GM10248 (cell line): ENCODE measurements at places on chromosomes 1 and 21.

- peak; percentile 67 for DNase-seq
Measured at GRCh38 chr1:246214708-246215509, 292.2 kb downstream of the SMYD3 start.

GRCh38 chr1:47189844-47190508 lies at the start of gene PDZK1IP1:
Gene PDZK1IP1 (minus strand): TSS chr1:47190036. CDS start chr1:47189932, 104 bp downstream.
- DNase-seq, result no peak

- no peak for DNase-seq
Measured at GRCh38 chr21:46239817-46240325, 11.3 kb upstream of the LSS start.

DNA sequence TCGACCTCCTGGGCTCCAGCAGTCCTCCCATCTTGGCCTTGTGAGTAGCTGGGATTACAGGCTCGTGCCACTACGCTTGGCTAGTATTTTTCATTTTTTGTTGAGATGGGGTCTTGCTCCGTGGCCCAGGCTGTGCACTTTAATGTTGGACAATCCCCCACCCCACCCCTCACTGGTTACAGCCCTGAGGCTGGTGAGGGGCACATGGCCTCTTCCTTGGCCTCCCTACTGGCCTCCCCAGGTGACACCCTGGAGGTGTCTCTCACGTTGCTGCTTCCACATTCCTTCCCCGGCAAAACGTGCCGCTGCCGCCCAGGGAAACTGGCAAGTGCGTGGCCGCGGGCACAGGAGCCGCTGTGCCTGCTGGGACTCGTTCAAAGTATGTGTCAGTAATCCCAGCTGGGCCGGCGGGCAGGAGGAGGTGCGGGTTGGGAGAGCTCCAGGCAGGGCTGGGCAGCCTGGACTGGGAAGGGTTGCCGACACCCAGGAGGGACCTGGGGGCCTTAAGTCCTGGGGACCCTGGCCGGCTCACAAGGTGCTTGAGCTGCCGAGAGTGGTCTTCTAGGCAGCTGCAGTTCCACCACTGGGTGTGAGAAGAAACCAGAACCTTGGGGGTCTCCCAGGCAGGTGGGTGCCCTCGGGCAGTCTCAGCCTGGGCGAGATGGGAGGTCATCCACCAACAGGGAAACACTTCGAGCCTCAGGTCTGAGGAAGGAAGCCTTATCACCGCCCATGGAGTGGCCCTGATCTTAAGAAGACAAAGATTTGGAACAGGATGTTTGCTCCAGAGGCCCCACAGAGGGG lies 6.5 kb downstream of the WNT3A start:
- DNase-seq, result peak; percentile 14

GRCh38 chr1:4071653-4072052 lies 171.6 kb upstream of the C1orf174 start:
- DNase-seq, result no peak

- DNase-seq, result no peak
Measured at GRCh38 chr1:94658221-94658620, 116.7 kb upstream of the F3 start.

DNA sequence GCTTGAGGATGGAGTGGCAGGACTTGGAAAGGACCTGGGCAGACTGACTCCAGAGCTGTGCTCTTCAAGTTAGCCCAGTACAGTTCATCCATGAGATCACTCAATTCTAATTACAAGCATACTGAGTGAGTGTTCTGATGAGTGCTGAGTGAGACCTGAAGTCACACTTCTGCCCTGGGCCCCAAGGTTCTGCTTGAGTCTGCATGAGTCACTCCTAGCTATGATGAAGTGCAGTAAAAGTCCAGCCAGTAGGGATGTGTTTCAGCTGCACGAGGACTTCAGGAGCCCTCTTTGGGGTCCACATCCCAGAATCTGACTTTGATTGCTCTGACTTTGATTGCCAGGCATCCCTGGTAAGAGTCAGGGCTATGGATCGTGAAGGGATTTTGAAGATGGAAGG lies 35.8 kb downstream of the PLEKHA6 start:
- no peak for DNase-seq

- DNase-seq, result no peak
Measured at GRCh38 chr1:214445831-214446614, 105.4 kb downstream of the PTPN14 start.

GRCh38 chr1:182671750-182672486 lies 12.5 kb downstream of the RGS8 start:
- DNase-seq, result no peak

DNA sequence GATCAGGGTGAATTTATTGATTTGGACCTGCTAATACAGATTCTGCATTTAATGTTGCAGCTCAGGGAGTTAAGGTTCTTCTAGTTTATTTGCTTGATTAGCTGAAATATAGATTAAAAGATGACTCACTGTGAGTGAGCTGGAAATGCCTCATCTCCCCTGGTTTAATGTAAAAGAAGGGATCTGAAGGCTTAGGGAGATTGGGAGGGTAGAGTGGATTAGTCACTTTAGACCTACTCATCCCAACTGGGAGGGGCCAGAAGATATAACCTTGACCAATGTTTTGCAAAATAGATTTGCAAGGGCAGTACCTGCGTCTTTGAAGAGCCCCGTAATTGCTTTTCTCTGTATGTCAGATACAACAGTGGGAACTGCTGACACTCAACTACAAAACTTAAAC lies 922.8 kb upstream of the ADGRL4 start:
- DNase-seq, result no peak

DNA sequence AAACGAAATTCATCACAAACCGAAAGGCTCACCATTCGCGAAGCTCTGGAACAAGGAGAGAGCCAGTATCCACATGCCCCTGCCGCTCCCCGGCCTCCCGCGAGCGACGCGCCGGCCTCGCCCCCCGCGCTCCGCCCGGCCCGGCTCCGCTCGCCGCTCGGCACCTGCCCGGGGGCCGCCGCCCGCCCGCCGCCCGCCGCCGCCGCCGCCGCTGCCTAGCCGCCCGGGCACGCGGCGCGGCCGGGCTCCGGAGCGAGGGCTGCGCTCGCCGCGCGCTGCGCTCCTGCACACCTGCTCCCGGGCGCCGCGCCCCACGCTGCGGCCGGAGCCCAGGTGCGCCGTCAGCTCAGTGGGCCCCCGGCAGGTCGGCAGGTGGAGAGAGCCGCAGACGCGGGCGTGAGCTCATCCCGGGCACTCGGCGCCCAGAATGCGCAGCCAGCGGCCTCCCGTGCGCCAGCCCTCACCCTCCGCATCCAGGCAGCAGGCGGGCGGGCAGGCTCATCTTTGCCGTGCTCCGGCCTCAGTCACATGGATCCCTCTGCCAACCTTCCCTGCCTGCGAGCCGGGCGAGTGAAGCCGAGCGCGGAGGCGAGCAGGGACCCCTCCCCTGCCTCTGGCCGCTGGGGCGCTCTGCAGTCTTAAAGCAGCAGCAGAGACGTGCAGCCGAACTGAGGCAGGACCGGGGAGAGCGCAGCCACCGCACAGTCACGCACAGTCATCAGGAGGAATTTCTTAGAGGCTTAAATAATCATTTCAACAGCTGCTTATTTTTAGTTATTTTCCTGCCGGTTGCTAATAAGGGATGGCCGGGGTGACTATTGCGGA lies at the start of gene DSCAM:
Gene DSCAM (minus strand): TSS at position 572 of the 825 bp plus-strand sequence. CDS start 497 bp downstream, at position 75.
- DNase-seq, result no peak

DNA sequence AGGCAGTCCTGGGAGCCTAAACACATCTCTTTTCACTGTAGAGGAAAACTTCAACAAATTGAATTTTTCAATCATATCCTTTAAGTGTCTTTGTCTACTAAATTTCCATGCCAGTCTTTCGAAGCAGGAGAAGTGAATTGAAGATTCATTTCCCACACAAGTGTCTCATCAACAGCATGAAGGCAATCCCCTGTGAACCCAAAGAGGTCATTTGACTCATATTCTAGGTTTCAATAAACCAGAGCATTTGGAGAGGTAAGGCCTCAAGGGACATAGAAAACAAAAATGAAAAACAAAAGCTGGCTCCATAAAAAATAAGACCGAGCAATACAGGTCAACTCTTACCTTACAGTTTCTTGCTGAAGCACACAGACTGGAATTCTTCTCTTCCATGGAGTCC lies 94.1 kb upstream of the ATP1B1 start:
- DNase-seq, result peak; percentile 44

- peak; percentile 54 for DNase-seq
Measured at GRCh38 chr1:145828367-145829026, 4.5 kb downstream of the POLR3C start.

DNA sequence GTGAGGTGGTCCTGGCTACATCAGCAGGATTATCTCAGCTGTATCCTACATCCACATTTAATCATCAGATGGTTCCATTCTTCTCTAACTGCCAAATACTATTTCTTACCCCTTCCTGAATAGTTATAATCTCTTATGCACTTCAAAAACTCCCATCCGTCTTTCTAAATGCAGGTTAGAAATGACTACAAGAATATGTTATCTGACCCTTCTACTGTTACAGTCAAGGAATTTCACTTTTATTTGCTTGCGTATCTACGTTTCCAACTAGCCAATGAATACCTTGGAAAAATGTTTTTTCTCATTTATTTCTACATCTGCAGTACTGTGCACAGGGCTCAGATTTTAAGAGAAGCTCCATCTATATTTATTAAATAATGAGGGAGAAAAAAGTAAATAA lies 709.9 kb downstream of the KCNT2 start:
- DNase-seq, result no peak

GRCh38 chr1:8680664-8681650 lies 136.5 kb downstream of the RERE start:
- no peak for DNase-seq

GRCh38 chr21:45592626-45593134 lies 50.4 kb upstream of the SLC19A1 start:
- DNase-seq, result no peak

GRCh38 chr21:41651406-41651805 lies 115.4 kb downstream of the RIPK4 start:
- no peak for DNase-seq

DNA sequence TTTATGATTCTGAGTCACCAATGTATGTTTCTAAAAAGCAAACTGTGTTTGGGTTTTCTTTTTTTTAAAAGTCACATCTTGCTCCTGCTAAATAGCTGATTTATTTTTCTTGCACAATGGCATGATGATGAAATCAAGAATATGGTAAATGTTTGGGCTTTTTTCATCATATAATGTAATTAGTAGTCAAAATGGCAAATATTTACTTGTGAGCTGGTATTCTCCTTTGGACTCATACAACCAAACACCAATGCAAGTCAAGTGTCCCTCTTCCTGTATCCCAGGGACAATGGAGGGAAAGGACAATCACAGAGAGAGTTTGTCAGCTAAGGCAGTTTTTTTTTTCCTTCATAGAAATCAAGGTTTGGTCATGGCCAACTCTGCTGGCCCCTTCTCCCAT lies 94.6 kb upstream of the RALGPS2 start:
- DNase-seq, result no peak

DNA sequence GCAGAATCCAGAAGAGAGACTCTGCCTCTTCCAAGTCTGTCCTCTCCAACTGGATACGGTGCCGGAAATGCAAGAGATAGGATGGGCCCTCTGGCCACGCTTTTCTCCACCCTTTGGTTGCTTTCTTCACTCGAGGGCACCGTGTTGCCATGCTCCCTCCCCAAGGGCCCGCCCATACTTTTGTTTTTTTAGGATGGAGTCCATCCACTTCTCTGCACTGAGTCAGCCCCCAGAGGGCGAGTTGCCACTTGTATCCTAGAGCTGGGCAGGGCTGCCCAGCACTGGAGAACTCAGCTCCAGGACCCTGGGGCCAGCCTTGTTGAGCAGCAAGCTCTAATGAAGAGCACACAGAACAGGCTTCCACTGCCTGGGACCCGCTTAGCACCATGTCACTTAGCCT lies 25.5 kb downstream of the IFNGR2 start:
- no peak for DNase-seq

DNA sequence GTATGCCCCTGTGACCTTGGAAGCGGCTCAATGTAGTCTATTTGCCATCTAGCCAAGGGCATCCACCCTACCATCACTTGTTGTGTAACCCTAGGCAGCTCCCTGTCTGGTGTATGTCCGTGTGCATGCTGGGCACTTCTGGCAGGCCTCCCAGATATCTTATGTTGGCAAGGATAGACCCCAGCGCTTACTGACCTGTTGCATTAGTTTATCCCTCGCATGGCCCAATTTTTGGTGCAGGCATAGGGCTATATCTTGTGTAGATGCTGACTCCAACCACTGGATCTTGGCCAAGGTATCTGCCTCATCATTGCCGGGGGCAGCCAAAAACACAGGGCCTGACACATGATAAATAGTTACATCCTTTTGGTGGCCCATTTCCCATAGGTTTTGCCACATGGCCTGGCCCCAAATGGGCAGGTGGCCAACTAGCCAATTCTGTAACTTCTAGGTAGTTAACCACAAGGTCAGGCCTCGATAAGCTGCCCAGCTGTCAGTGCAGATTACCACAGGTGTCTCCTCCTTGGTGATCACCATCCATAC lies 14.0 kb upstream of the TBX19 start:
- no peak for DNase-seq

- no peak for DNase-seq
Measured at GRCh38 chr1:9580942-9581341, 7.8 kb upstream of the TMEM201 start.

- no peak for DNase-seq
Measured at GRCh38 chr1:174090471-174090870, 68.3 kb upstream of the RC3H1 start.

- DNase-seq, result no peak
Measured at GRCh38 chr21:43986544-43987451, 25.3 kb upstream of the TRAPPC10 start.

GRCh38 chr1:207280706-207281105 lies 40.8 kb upstream of the CD55 start:
- no peak for DNase-seq

- no peak for DNase-seq
Measured at GRCh38 chr1:228400237-228400651, 6.4 kb downstream of the TRIM11 start.

DNA sequence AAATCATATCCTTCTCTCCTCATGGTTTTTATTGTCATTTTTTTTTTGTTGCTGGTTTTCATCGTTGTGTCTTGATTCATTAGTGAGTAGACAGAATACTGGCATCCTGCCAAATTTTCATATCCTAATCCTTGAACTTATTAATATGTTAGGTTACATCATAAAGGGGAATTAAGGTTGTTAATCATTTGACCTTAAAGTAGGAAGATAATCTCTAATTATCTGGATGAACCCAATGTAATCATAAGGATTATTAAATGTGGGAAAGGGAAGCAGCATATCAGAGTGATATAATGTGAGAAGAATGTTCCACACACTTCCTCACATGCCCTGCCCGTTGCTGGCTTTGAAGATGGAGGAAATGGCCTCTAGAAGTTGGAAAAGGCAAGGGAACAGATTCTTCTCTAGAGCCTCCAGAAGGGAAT lies 299.7 kb downstream of the HMCN1 start:
- DNase-seq, result no peak

DNA sequence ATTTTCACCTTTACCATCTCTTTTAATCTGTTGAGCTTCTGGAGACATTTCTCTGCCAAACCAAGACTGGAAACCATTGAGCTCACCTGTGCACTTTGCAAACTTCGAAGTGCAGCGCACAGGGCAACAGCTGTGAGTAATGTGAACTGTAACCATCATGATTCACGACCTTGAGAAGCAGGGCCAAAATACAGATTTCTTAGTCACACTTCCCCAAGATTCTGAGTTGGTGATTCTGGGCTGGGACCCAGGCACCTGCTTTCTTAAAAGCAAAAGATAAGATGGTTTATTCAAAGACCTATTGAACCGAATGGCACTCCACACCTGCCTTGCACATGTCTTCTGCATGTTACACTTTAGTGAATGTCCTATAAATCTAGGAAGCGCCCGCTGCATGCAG lies 10.2 kb downstream of the AGTRAP start:
- DNase-seq, result no peak

- no peak for DNase-seq
Measured at GRCh38 chr1:162627662-162628296, 4.5 kb upstream of the DDR2 start.
